ENCODE measurements at places on chromosomes 13 and 19. TPM values are rescaled to one million over a fixed set of nuclear protein-coding genes. Genes with fewer than 3 reads are reported as not detected.

GRCh38 chr13:98129059-98129746 lies 13.7 kb upstream of the FARP1 start:
- no peak for DNase-seq

PSG11 gene
- total RNA-seq, result not detected

KCNK6 gene
- 9.7 TPM for total RNA-seq

GRCh38 chr19:13209484-13210338 lies 59.5 kb downstream of the IER2 start:
- DNase-seq, result no peak

- peak; percentile 90 for DNase-seq
These were observed at the start of gene ZNF91 for GRCh38 chr19:23395041-23395721. Gene ZNF91, minus strand, starts transcription at chr19:23395471. Its CDS starts 117 bp downstream, at chr19:23395354.

DNA sequence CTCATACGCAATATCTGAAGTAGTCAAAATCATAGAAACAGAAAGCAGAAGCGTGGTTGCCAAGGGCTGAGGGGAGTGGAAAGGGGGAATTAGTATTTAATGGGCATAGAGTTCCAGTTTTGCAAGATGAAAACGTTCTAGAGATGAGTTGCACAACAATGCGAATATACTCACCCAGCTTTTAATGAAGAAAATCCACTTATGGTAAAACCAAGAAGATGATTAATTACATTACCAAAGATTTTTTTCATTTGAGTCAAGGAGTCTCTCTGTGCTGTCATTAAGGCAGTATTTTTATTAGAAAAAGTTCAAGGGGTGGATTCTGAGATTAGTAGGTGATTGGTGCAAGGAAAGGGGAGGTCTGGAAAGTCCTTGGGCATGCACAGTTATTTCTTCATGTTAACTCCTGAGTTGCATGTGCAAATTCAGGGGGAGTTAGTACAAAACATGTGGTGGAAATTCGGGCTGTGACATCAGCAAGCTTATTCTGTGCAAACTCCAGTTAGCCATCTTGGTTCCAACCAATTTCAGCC lies 6.9 kb upstream of the CBY2 start:
- no peak for DNase-seq

ALG11 gene
- 26.3 TPM for total RNA-seq

GRCh38 chr13:98581971-98582702 lies 5.2 kb upstream of the STK24 start:
- no peak for DNase-seq

GRCh38 chr13:66933994-66934393 lies 296.1 kb downstream of the PCDH9 start:
- DNase-seq, result no peak

DNA sequence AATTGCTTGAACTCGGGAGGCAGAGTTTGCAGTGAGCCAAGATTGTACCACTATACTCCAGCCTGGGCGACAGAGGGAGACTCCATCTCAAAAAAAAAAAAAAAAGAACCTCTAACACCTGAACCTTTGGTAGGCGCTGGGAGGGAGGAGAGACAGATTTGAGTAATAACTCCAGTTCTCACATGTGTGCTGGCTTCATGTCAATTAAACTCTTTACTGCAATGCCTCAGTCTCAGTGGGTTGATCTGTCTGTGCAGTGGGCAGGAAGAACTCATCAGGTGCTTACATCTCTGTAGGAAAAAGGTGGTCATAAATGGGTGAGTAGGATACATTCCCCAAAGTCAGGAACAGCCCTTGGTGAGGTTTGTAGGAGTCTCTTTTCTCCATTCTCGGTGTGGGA lies 85.1 kb upstream of the ABCC4 start:
- DNase-seq, result no peak

ZNF576 gene
- total RNA-seq, result 14.3 TPM

GRCh38 chr13:52707375-52707774 lies 32.2 kb downstream of the CNMD start:
- DNase-seq, result no peak

EDNRB gene
- 90.2 TPM for total RNA-seq

SLC5A5 gene
- 0.09 TPM for total RNA-seq

GRCh38 chr19:35085947-35086346 lies 29.7 kb upstream of the FXYD3 start:
- DNase-seq, result no peak

DNA sequence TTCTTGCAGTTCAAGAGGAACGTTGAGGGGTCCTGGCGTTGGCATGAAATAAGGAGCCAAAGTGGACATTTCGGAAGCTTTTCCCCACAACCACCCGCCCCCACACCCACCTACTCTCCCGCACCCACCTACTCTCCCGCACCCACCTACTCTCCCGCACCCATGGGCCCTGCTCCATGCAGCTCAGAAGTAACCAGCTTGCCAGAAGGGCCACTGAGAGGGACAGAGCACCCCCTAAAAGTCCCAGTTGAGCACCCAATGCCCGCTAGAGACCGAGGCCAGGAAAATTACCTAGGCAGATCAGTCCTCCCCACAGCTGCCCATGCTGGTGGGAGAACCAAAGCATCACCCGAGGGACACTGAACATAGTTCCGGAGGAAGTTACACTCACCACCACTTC lies 11.8 kb downstream of the VSTM2B start:
- DNase-seq, result no peak

All from omental fat pad (tissue), 4 donors.